ENCODE measurements at places on chromosomes 11 and 22.
A peak's percentile ranks its signal among the peaks of the same experiment; 100 is the strongest.

GRCh38 chr11:8713760-8714454 is 31.3 kb downstream of the RPL27A start:
- no peak for DNase-seq

DNA sequence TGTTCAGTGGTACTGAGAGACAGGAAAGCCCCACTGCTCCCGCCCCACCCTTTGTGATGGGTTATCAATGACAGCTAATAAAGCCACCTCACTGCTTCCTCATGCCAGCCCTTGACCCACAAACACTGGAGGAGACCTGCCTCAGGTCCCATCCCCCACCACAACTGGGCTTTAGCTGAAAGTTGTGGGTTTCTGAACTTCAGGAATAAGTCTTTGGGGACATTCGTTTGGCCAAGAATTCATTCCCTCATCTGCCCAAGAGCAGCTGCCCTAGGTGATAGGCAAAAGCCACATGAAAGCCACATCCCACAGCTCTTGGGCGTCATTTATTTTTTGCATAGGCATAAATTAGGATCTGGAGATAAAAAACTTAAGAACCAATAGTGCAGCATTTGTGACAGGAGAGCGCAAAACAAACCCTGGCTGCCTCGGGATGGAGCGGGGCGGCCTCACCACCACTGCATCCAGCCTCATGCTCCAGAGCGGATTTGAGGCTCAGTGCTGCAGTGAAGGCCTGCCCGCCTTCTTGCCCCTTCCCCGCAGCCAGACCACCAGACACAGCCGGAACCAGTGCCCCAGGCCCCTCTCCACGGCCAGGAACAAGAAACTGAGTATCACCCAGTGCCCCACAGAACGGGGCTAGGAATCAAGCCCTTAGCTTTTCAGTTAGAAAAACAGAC is 21.2 kb downstream of the SUN2 start:
- DNase-seq: no peak

- no peak for DNase-seq
Observed at GRCh38 chr22:21865041-21865440, 2.4 kb downstream of the MAPK1 start.

- no peak for DNase-seq
Observed at GRCh38 chr22:38613588-38613987, 42.6 kb downstream of the FAM227A start.

GRCh38 chr22:46360891-46361290 is 25.4 kb downstream of the TRMU start:
- no peak for DNase-seq

GRCh38 chr22:22710719-22711531 is 66.5 kb downstream of the GGTLC2 start:
- no peak for DNase-seq

DNA sequence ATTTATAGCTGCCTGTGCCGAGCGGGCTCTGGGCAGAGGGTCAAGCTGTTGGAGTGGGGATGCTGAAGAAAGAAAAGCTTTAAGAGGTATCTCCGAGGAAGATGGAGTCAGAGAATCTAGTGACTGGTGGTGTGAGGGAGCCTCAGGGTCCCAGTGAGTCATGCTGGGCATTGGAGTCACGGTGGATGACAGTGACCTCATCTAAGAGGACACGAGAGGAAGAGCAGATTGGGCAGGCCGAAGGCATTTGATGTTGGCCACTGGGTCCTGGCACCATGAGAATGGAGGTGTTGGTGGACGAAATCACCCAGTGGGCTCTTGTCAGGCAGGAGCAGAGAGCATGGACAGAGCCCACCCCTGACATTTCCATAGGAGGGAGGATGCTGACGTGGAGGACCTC is 68.4 kb downstream of the TBC1D22A start:
- no peak for DNase-seq

- DNase-seq: no peak
Observed at GRCh38 chr22:20058989-20059770, 20.9 kb upstream of the DGCR8 start.

GRCh38 chr11:43931717-43932039 is 10.8 kb upstream of the C11orf96 start:
- no peak for DNase-seq

DNA sequence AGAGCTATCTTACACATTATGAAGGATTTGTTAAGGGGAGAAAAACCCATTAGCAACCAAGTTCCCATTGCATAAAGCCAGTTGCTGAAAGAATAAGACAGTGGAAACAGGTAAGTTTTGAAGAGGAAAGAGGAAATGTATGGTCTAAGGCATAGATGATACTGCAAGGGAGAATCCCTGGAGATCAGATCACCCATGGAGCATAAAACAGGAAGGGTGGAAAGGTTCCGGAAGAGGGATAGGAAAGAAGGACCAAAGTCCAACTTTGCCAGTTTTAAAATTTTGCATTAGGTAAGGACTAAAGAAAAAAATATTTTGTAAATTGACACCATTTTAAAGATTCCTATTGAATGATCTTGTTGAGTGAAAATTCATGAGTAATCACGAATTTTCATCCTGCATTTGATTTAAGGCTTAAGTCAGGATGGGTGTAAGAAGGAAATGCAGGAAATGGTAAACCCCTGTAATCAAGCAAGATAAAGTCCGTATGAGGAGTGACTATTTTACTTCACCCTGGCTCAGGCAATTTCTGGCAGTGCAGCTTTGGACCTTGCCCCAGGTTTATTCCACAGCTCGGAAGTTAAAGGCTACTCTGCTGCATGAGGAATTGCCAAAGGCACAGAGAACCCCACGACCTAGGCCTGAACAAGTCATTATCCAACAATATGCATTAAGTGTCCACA is 70.9 kb downstream of the CCDC34 start:
- DNase-seq: no peak

DNA sequence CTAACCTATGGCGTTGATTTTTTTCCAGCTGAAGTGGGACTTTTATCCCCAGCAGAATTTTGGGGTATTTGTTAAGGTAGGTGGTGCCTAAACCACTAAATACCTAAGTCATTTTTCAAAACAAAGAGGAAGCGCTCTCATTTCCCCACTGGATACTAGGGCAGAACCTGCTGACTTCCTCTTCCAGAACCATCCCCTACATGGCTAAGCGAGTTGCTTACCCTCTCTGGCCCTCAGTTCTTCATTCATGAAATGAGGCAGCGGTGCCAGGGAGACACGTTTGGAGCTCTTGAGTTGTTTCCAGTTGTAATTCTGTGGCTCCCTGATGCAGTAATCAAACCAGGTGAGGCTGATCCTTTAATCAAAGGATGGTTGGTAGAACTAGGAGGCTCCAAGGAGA is 10.0 kb upstream of the MTMR3 start:
- DNase-seq: no peak

DNA sequence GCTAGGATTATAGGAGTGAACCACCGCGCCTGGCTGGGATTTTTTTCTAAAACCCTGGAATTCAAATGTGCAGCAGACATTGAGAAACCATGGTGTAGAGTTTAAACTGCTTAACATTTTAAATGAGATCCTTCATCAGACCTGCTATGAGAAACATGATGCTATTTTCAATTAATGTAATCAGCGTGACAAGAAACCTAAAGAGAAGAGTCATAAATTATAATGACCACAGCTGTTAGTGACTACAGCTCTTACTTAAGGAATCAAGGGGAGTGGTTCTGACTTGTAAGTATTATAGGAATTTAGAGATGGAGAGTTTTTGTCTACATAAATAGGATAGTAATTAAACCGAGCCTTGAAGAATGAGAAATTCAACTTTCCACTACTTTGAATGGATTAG is 170.6 kb downstream of the BARX2 start:
- no peak for DNase-seq

DNA sequence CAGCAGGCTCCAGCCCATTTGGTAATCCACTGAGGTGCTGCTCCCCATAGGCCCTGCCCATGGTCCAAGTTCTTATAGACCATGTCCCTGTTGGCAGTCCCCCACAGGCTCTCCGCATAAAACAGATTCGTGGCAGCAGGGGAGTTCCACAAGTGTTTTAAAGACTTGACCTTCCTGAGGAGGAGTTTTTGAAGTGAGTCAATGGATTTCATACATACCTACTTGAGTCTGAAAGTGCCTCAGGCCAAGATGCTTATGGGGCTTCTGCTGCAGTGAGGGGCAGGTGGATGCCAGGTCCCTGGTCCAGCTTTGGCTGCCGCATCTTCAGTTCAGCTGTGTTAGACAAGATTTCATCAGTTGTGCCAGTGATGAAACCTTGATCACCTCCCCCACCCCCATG is 43.3 kb downstream of the CABIN1 start:
- no peak for DNase-seq

DNA sequence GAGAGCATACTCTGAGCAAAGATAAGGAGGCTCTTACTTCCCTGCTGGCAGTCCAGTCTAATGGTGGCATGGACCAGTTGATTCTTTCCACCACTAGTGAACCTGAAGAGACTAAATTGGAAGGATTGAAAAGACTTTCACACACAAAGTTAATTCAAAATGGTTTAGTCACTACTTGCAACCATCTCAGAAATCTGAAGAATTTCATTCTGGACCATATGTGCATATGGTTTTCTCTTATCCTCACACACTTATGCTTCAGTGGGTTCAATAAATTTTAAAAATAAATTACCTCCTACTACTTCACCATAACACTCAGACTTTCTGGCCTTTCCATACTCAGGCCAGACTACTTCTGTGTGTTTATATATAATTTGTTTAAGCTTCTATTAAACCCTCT is 44.7 kb downstream of the CADM1 start:
- no peak for DNase-seq

- no peak for DNase-seq
Observed at GRCh38 chr11:15764326-15764725, 592.0 kb downstream of the SOX6 start.

- no peak for DNase-seq
Observed at GRCh38 chr11:113105592-113105991, 144.4 kb downstream of the NCAM1 start.

DNA sequence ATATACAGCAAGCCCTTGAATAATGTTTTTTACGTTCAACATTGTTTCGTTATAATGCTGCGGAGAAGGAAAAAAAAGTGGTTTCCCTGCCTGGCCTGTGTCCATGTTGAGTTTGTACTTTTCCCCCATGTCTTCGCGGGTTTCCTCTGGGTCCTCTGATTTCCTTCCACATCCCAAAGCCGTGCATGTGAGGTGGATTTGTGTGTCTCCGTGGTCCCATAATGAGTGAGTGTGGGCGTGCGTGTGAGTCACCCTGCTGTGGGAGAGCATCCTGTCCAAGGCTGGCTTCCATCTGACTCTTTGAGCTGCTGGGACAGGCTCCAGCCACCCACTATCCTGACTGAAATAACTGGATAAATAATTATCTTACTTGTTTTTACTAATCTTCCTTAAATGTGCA is 29.6 kb upstream of the SNX19 start:
- DNase-seq: no peak

GRCh38 chr11:15057329-15057728 is 16.1 kb upstream of the CALCB start:
- no peak for DNase-seq

DNA sequence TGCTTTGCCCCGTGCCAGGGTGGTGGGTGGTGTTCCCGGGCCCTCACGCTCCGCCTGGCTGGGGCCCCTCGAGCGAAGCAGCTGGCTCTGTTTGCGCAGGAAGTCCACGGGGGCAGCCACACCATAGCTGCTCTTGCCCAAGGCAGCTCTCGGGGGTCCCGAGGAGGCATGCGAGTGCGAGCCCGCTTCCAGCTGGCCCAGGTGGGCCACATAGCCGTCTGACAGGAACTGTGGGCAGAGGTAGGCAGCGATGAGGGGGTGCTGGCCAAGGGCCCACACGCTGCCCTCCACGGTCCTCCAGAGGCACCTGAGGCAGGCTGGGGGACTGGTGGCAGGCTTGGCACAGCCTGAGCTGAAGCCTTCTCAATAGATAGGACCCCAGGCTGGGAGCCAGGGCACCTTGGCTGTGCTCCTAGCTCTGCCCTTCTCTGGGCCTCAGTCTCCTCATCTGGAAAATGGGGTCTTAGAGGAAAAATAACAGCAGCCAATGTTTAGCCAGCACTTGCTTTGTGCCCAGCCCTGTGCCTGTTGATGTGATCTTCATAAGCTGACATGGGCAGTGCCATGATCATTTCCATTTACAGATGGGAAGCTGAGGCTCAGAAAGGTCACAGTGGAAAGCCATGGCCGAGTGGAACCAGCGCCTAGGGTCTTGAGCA is 9.4 kb downstream of the AIP start:
- DNase-seq: no peak

DNA sequence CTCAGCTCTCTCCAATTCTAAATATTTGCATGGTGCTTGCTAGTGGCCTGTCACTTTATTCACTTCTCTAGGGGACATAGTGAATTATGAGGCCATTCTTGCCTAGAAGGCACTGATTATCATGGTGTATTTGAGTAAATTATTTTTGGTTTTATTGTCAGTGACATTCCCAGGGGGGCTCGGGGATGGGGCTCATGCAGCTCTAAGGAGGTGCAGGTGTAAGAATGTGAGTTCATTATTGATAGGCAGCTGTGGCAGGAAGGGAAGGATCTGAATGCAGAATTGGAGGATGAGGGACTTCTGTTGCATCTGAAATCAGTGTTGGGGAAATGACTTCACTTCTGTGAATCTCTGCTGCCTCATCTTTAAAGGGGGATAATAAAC is 53.7 kb upstream of the OR4B1 start:
- DNase-seq: no peak

GRCh38 chr11:128231845-128232410 is 355.4 kb downstream of the ETS1 start:
- no peak for DNase-seq

DNA sequence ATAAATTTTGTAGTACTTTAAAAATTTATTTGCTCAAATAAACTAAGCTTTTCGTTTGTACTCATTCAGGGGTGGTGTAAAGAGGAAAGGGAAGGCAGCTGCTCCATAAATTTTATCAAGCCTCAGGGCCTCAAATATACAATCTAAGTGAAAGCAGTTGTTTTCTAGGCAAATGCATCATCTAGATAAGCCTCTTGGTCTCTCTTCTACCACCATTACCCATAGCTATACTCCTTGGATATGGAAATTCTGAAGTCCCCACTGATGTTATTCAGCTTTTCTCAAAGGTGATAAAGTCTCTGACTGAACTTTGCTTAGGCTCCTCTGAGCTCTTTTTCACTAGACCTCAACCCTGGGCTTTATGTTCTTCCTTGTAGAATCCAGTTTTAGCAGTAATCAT is 1313.1 kb downstream of the JRKL start:
- DNase-seq: no peak

DNA sequence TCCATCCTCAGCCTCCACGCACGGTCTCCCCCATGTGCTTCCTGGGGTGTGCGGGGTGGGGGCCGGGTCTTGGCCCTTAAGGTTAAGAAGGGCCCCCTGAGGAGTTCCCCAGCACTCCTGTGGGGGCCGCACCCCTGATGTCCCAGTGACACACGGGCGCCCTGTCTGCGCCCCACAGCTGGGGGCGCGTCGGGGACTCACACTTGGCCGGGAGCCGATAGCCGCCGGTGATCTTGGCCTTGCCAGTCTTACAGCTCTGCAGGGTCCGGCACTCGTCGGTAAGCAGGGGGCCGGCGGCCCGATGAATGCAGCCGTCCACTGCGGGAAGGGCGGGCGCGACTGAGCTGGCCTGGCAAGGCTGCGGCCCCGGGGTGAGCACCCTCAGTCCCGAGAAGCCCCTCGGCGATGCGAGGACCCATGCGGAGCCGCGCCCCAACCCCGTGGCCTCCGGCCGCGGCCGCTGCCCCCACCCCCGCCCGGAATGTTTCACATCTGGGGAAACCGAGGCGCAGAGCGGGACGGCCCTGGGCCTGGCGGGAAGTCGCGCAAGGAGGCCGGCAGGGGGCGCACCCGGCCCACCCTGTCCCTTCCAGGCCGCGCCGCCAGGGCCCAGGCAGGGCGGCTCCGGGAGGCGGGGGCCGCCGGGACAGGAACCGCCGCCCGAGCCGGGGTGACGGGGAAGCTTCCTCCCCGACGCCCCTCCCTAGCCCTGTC is 13.9 kb downstream of the OTUB1 start:
- DNase-seq: peak; percentile 80

GRCh38 chr11:86818462-86819192 is 18.3 kb downstream of the PRSS23 start:
- no peak for DNase-seq

- DNase-seq: no peak
Observed at GRCh38 chr22:35590634-35591295, 26.4 kb downstream of the MB start.

Measured in GM18507 (cell line).